ENCODE measurements at places on chromosomes 5 and 9.

- DNase-seq = no peak
Measured at GRCh38 chr5:155222393-155222792, 208.8 kb downstream of the KIF4B start.

GRCh38 chr9:14066831-14067230, 247.1 kb downstream of the NFIB start:
- DNase-seq = no peak

DNA sequence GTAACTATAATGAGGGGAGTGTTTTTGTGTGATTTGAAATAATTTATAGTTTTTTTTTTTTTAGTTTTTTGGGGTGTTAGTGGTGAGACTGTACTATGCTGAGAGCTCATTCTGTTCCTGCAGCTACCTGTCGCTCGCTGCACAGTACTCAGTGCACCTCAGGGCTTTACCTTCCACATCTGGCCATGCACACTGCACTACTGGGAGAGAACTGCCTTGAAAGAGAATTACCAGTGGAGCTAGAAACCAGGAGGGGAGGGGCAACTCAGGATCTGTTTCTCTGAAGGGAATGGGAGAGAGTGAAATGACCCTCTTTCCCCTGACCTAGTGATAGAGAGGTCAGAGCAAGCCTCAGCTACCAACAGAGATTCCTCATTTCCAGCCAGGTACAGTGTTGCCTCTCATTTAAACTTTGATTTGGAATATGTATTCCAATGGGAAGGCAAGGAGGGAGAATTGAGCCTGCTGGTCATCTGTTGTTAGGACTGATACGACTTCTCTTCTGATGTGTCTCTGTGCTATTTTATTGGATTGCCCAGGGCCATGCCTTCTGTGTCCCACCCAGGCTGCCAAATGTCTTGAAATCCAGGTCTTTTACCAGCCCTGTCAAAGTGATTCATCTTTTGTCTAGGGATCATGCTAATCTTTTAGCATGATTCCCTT, 8.9 kb downstream of the ATG10 start:
- no peak for DNase-seq

GRCh38 chr9:133609311-133610098, at the start of gene FAM163B:
TSS of gene FAM163B (minus strand) at chr9:133609389. CDS start at chr9:133580223, 29,166 bp downstream.
- DNase-seq = no peak

- no peak for DNase-seq
Measured at GRCh38 chr5:60417500-60418181, 282.3 kb downstream of the DEPDC1B start.

GRCh38 chr9:95399261-95399660, 81.8 kb upstream of the FANCC start:
- no peak for DNase-seq

DNA sequence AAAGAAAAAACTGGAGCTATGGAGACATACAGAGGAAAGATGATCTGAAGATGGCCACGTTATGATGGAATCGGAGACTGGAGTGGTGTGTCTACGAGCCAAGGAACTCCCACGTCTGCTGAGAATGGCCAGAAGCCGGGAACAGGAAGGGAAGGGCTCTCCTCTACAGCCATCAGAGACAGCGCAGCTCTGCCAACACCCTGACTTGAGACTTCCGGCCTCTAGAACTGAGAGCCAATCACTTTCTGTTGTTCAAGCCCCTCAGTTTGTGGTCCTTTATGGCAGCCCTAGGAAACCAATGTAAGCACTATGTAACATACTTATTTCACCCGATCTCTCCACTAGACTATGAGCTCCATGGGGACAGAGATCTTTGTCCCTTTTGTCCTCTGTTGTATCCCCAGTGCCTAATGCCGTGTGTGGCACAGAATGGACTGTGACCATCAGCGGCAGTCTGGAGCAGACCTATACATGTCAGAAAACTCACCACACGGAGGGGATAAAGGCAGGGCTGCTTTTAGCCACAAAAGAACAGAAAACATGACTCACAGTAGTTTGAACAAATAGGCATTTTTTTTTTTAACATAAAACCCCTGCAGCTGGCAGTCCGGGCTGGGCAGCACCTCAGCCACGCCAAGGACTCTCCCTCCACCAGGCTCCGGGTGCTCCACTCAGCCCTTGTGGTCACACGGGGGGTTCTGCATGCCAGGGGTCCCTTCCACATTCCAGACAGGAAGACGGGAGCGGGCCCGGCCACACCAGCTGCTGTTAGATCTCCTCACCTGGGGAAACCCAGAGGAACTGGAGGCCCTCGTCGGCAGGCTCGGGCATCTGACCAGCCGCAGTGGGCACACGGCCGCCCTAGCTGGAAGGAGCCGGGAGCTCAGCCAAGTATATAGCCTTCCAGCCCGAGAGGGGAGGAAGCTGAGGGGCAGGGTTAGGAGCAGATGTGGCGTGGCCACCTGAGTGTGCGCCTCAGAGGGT, 16.1 kb upstream of the MXD3 start:
- DNase-seq = no peak

Measured in NCI-H1417 treated with DMSO at 0.1 percent for 48 hours (cell line).